ENCODE measurements at places on chromosomes 4 and X.
A peak's percentile ranks its signal among the peaks of the same experiment; 100 is the strongest.

GRCh38 chr4:3312362-3312761, 19.5 kb downstream of the RGS12 start:
- no peak for DNase-seq

- DNase-seq, result no peak
Measured at GRCh38 chr4:77601614-77602187, 3.9 kb upstream of the CXCL13 start.

GRCh38 chr4:22897520-22898108, 204.9 kb downstream of the GBA3 start:
- peak; percentile 16 for DNase-seq

DNA sequence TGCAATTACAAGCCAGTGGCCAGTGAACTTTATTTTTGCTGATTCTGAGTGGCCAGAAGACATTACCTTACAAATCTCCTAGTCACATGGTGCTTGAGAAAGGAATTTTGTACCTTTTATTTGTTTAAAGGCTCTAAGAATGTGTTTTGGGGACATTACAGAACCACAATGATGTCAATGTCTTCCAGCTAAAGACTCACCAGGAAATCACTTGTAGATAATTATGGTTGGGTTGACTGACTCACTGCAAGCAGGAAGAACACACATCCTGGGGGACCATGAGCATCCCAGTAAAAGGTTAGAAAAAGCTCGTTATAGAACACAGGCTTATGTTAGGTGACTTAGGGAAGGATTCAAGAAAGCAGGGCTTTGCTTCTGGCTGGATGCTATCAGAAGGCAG, 119.4 kb upstream of the FAM9B start:
- DNase-seq, result no peak

DNA sequence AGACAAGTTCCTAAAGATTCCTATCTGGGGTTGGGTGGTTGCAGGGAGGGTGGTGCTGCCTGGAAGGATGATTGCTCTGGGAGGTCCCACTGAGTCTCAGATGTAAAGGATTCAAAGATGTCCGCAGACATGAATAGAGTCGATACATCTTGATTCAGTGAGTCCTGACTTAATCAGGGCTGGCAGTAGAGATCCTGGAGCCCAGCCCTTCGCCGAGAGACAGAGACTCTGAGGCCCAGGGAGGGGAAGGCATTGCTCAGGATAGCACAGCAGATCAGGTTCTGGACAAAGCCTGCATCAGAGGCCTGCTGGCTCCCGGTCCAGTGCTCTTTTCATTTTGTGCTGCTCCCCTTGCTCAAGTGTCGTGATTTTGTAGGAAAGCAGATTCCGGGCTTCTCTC, 21.7 kb downstream of the PJA1 start:
- DNase-seq, result no peak

GRCh38 chrX:119482481-119483480, 14.5 kb downstream of the SLC25A5 start:
- DNase-seq, result peak; percentile 77

- no peak for DNase-seq
Measured at GRCh38 chrX:115324194-115324593, 34.7 kb downstream of the LUZP4 start.

Data from B cell (primary cell).